ENCODE measurements at places on chromosomes 4 and X.

DNA sequence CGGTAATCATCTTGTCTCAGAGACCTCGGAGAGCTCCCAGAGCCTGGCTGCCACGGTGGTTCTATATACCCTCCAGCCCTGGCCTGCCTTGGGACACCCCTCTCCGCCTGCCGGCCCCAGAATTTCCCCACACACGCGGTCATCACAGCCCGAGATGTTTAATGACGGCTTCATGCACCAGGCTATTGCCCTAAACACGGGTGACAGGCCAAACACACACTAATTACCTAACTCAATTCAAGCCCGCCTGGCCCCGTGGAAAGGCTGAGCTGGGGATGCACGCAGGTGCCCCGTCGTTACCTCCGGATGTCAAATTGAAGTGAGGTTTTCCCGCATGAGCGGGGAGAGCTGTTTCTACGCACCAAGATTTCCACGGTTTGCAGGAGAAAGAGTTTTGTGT lies 72.9 kb upstream of the PPP2R3B start:
- DNase-seq = no peak

GRCh38 chr4:98634061-98634460 lies 24.4 kb downstream of the TSPAN5 start:
- DNase-seq = no peak

GRCh38 chrX:44223150-44223549 lies 120.3 kb downstream of the EFHC2 start:
- DNase-seq = no peak

GRCh38 chr4:167711517-167711916 lies 380.8 kb upstream of the ANXA10 start:
- no peak for DNase-seq

DNA sequence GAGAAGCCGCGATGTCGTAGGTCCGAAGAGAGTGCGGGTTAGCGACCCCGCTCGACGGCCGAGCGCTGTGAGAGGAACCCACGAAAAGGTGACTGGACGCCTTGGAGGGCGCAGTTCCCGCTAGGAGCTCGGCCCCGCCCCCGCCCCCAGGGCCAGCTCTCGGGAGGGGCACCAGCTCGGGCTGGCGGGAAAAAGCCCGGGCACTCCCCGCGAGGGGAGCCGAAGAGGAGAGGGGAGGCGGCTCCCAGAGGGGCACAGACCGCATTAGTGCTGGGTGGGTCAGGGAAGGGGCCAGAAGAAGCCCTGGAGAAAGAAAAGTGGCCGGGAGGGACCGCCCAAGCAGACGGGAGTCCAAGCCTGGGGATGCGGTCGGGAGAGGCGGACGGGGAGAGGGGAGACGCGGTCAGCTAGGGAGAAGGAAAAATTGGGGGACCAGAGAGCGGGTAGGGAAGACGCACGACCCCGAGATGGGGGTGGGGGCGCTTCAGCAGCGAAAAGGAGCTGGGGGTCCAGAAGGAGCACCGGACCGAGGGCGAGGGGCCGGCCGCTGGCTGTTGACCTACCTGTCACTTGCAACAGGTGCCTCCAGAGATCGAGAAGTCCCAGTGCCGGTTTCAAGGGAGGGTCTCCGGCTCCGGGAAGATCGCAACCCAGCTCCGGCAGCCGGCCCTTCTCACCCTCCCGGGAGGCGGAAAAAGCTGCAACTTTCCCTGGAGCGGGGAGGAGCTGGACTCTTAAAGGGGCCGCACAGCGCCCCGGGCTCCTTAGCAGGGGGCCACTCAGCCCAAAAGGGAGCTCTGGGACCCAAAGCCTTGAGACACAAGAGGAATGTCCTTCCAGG lies at the start of gene SYTL4:
SYTL4 (minus strand) TSS at position 681 of the 841 bp plus-strand sequence. CDS start 30,084 bp downstream, outside the sequence.
- no peak for DNase-seq

GRCh38 chrX:132940727-132941327 lies 17.6 kb downstream of the HS6ST2 start:
- DNase-seq = no peak

- no peak for DNase-seq
These were observed 477.8 kb downstream of the ANKRD50 start for GRCh38 chr4:124234771-124235170.

- no peak for DNase-seq
These were observed 14.5 kb downstream of the TNIP2 start for GRCh38 chr4:2741626-2742025.

DNA sequence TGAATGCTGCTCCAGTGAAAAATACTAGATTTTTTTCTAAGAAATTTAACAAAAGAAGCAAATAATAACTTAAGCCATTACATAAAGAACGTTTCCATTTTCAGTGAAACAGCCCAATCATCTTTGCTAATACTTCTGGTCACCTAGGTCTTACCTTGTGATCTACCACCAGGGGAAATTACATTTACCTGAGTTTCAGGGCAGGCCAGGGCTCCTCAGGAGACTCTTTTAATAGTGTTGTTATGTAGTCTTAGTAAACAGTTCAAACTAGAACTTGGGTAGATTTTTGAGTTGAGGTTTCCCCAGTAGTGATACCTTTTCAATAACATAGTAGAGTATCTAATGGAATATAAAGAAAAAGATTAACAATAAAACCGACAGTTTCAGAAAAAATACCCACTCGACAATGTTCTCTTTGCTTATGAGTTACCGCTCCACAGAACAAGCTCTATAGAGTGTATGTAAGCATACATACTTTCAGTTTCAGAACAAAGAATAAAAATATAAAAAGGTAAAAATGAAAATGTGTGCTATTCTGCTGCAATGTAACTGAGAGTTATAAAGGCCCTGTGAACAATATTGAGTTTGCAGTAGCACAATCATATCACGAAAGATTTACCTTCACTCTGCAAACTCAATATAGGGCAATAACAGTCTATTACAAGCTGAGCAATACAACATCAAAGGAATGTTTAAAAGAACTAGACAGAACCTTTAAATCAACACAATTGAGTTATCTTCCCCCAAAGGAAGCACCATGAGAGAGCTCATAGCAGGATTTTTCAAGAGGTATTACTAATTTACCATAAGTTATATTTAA lies 165.8 kb downstream of the ATOH1 start:
- DNase-seq = no peak

- no peak for DNase-seq
These were observed 9.1 kb downstream of the WFS1 start for GRCh38 chr4:6278801-6279197.

DNA sequence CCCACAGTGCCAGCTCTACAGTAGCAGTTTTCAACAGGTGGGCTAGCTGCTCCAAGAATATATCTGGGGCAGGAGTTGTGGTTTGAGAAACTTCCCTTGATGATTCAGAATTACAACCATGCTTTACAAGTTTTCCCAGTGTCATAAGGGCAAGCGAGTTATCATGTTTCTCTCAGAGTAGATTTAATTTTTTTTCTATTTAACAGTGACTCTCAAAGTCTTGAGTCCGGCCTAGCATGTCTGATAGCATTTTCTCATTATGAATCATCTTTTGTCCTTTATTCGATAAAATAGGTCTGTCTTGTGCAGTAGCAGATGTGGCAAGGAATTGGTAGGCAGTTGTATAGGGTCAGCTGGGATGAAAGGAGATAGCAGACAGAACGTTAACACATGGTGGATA lies 62.2 kb upstream of the SPANXD start:
- no peak for DNase-seq
